NCI-H69 (cell line): ENCODE measurements at places on chromosomes 1 and 21.

DNA sequence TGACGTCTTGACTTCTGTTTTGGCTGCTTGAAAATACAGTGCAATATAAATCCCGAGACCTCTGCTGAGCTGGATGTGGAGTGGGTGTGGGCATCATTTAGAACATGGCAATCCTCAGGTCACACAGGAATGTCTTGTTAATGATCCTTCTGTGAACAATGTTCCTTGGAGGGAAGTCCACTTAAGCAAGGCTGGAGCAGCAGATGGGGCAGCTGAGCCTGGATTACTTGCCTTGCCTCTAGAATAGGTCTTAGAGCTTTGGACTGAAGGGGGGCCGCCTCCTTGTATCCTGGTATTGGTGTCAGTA lies 926 bp upstream of the SCMH1 start:
- DNase-seq: peak; percentile 7

DNA sequence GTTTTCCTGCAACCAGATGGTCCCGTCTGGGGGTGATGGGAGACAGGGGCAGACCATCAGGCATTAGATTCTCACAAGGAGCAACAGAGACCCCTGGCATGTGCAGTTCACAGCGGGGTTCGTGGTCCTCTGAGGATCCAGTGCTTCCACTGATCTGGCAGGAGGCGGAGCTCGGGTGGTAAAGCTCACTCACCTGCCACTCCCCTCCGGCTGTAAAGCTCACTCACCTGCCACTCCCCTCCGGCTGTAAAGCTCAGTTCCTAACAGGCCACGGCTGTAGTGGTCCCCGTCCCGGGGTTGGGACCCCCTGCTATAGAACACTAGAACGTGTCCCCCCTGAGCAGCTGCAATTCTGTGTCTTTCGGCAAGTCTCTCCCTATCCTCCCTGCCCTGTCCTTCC lies 4.6 kb downstream of the KRTAP10-12 start:
- DNase-seq: peak; percentile 84

DNA sequence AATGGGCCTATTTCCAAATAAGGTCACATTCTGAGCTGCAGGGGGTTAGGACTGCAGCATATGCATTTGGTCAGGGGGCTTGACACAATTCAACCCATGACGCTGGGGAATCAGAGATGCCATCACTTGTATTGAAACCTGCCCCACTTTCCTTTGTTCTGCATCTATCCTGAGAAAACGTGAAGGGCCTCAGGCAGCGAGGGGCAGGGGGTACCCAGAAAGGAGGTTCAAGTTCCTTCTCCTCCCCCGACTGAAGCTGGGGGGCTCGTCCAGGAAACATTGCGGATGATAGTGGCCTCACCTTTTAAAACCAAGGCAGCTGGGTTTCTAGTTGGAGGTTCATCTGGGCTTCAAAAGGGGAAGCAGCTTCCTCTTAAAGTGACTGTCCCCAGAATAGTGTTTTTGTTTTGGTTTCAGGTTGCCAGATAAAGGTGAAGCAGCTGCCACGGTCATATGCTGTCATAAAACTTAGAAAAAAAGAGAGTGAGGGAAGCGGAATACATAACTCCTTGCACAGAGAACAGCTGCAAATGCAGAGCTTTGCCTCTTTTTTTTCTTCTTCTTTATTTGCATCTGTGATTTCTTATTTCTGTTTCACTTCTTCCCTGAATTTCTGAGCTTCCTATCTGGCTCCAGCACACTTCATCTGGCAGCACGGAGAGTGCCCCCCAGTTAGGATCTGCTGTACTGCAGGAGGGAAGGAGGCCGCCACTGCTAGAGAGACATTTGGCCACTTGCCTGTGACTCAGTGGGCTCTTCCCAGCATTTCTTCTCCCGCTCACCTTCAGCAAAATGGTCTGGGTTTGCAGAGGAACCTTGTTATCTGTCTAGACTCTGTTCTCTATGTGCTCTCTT lies 142.0 kb downstream of the AJAP1 start:
- no peak for DNase-seq

DNA sequence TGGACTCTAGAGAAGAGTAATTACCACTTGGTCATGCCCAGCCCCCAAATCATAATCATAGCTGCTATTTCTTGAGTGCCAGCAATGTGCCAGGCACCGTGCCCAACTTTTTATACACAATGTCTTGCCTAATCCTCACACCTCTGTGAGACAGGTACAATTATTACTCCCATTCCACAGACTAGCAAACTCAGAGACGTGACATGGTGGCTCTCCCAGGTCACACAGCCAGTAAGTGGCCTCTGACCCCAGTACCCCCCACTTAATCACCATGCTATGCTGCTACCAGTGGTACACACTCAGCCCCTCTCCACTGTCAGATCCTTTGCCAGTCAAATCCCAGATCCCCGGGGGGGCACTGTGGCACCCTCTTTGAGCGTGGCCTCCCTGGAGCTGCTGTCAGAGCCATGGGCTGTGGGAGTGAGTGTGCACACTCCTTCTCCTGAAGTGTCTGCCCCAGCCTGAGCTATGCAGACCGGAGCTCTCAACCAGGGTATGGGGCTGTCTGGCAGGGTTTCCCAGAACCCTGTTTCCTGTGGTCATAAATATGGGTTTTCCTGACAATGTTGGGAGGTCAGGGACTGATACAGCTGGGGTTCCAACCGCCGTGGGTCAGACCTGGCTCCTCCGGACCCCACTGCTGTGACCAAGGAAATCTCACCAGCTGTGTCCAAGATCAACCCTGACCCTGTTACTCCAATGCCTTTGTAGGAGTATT lies 51.8 kb downstream of the LACTBL1 start:
- no peak for DNase-seq

- DNase-seq: peak; percentile 77
Measured at GRCh38 chr1:231420959-231421545, 1.0 kb downstream of the EGLN1 start.

- peak; percentile 88 for DNase-seq
Measured at GRCh38 chr1:40663324-40664166, 1.9 kb downstream of the RIMS3 start.

DNA sequence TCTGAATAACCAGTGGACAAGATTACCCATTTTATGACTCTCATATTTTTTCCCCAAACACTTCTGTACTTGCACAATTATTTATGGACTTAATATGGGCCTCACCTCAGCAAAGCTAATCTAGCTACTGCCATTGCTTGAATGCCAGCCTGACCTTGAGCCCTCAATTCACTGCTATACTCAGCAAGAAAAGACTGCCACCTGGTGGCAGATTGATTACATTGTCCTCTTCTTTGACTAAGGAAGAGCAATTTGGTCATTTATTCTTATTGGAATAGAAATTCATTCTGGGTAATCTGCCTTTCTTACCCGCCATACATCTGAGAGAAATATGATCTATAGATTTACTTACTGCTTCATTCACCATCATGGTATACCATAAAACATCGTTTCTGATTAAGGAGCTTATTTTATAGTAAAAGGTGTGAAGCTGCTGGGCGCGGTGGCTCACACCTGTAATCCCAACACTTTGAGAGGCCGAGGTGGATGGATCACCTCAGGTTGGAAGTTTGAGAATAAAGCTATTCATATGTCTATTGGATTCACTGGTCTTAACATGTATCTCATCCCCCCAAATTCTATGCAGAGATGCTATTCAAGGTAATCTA lies 32.9 kb upstream of the DIPK1A start:
- DNase-seq: peak; percentile 77

- peak; percentile 62 for DNase-seq
Measured at GRCh38 chr1:113058941-113059706, 13.9 kb upstream of the LRIG2 start.

- peak; percentile 4 for DNase-seq
Measured at GRCh38 chr1:88394958-88395357, 289.1 kb upstream of the PKN2 start.

DNA sequence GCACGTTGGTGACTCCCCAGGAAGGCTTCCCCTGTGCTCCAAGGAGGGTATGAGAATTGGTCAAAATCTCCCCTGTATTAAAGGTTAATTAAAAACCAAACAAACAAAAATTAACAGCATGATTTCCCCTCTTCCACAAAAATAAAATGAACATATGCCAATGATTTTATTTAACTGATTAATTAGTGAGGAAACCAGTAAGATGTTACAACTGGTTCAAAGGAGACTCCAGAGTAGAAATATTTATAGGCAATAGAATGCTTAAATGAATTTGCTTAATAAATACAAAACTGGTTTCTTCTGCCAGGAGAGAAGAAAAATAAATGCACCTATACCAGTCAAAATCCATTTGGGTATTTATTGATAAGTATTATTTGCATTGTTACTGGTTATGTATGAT lies 249.5 kb upstream of the DEPDC1 start:
- no peak for DNase-seq

DNA sequence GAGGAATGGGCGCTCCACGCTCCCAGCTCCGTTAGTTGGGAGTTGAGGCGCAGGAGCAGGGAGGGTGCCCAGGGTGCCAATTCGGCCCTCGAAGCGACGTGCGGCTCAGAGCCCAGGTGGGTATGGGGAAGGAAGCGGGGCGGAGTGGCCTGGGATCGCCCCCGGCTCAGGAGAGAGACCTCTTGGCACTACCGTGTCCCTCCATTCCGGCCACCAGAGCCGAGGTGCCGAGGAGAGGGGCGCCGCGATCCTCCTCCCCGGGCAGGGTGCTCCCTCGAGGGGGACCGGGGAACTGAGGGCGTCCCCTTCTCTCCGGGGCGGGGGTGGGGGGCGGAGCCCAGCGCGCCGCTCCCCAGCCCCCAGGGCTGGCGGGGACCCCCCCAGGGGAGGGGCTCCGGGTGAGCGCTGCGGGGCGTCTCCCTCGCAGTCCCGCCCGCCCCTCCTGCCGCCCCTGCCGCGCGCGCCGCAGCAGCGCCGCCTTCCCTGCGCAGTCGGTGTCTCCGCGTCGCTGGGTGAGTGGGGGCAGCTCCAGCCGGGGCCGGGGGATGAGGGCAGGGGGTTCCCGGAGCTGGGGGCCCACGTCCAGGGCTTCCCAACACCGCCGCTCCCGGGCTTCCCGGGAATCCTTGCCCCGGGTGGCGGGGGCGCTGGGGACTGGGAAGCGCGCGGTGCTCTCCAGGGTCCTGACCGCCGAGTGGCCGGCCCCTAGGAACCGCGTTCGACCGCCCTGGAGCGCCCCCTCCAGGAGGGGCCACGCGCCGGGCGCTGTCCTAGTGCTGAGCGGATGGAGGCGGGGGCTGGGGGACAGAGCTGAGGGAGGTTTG lies at the start of gene HPCA:
Gene HPCA, plus strand, starts transcription at position 488 of the 824 bp plus-strand sequence. CDS start 2,408 bp downstream, outside the sequence.
- DNase-seq: peak; percentile 77

DNA sequence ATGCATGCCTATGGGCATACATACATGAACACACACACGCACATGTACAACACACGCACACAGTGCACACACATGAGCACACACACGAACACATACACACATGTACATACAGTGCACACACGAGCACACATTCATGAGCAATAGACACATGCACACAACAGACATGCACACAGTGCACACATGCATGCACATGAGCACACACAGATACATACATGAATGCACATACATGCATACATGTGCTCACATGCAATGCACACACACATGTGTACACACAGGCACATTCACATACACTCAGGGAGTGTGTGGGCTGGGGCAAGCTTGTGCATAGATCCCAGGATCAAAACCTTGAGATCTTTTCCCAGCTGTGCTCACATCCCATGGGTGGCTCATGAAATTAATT lies 18.9 kb downstream of the CRYAA start:
- no peak for DNase-seq
